ENCODE measurements at places on chromosomes 11 and 22. TPM values are rescaled to one million over a fixed set of nuclear protein-coding genes. Genes with fewer than 3 reads are reported as not detected.

Gene EFEMP2
- 64.2 TPM for total RNA-seq

Gene NRIP3
- 1.6 TPM for total RNA-seq

DNA sequence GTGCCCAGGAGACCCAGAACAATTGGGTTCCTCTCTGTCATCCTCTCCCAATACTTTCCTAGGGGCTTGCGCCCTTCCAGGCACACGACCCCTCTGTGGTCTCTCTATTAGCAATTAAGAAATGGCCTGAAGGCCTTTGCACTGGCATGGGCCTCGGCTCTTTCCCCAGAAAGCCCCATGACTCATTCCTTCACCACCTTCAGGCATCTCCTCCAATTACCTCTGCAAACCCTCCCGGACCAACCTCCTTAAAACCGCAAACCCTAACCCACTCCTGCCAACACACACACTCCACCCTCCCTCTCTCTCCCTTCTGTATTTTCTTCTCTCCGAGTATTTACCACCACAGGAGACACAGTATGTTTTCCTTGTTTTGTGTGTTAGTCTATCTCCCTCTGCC, 36.7 kb downstream of the LARGE1 start:
- no peaks in the 10 kb centered on the region for H3K27me3 ChIP-seq
- H3K27ac ChIP-seq: no peak overlapping the region
- no peak for DNase-seq
- no peaks in the 10 kb centered on the region for H3K36me3 ChIP-seq

DNA sequence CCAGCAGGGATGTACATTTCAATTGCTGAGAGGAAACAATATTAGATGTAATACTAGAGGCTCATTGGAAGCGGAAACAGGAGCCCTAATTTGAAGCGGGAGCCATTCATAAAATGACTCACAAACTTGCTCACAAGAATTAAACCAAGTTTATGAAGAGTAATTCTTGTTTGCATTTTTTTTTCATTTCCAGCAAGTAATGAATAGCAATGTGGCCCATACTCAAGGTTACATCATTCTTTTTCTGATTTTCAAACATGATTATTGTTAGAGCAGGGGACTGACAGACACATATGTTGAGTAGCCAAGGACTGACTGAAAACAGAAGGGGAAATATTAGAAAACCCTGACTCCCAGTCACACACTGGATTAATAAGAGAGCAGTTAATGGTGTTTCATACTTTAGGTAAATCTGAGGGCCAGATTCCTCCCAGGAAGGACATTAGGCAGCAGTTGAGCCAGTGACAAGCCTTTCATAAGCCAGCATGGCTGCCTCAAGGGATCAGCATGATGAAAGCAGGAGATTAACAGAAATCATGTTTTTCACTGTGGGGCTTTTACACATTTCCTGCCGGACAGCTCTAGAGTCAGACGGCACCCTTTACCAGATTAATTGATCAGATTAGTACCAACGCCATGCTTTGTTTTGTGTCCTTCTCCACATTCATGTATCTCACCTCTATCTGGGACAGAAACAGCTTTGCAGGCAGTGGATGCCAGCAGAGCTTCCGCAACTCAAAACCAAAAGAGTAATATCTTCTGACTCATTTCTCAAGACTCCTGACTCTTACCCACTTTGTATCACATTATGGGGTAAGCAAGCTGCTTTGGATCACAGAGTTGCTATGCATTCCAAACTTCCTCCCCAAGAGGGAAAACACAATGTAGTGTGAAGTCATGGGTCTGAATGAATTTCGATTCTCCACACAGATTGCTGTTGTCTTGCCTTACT, 831.6 kb downstream of the KCNA4 start:
- no peaks in the 10 kb centered on the region for H3K36me3 ChIP-seq
- H3K27me3 ChIP-seq: no peaks in the 10 kb centered on the region
- no peak overlapping the region for H3K4me3 ChIP-seq
- H3K4me1 ChIP-seq: no peaks in the 10 kb centered on the region
- no peak overlapping the region for H3K27ac ChIP-seq
- DNase-seq: no peak

DNA sequence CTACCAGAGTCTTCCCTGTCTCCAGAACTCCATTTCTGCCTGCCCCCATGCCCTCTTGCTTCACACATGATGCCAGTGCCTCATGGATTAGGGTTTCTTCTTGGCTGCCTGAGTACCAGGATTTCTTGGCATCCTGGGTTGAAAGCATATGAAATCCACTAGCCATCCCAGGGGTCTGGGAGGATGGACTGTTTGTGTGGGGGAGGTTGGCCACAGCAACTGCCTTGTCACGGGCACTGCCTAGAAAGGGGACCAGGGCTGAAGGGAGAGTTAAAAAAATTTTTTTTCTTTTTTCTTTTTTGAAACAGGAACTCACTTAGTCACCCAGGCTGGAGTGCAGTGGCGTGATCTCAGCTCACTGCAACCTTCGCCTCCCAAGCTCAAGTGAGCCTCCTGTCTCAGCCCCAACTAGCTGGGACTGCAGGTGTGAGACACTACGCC, 4.2 kb downstream of the USP35 start:
- DNase-seq: no peak
- H3K36me3 ChIP-seq: no peaks in the 10 kb centered on the region
- peaks cover 14% of the 10 kb centered on the region for H3K4me1 ChIP-seq
- H3K4me3 ChIP-seq: no peak overlapping the region
- H3K27ac ChIP-seq: no peak overlapping the region

DNA sequence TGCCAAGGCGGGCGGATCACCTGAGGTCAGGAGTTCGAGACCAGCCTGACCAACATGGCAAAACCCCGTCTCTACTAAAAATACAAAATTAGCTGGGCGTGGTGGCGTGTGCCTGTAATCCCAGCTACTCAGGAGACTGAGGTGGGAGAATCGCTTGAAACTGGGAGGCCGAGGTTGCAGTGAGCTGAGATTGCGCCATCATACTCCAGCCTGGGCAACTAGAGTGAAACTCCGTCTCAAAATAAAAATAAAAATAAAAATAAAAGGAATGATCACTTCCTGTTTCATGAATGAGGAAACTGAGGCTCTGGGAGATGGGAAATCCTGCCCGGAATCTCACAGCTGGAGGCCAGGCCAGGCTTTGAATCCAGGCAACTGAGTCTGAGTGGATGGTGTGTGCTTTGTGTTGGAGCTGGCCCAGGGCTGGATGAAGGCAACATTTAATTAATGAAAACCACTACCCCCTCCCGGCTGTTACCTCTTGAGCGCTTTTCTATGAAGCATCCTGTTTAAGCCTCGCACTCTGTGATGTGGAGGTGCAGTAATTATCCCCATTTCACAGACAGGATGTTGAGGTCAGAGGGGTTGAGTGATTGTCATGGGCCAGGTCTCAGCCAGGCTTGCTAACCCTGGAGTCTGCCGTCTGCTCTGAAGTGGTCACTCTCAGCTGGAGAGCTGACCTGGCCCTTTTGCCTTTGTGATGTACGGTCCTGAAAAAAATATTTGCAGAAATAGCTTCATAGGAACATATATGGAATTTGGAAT, 27.8 kb downstream of the LRP5 start:
- H3K4me1 ChIP-seq: peaks cover 20% of the 10 kb centered on the region
- H3K27me3 ChIP-seq: no peaks in the 10 kb centered on the region

DNA sequence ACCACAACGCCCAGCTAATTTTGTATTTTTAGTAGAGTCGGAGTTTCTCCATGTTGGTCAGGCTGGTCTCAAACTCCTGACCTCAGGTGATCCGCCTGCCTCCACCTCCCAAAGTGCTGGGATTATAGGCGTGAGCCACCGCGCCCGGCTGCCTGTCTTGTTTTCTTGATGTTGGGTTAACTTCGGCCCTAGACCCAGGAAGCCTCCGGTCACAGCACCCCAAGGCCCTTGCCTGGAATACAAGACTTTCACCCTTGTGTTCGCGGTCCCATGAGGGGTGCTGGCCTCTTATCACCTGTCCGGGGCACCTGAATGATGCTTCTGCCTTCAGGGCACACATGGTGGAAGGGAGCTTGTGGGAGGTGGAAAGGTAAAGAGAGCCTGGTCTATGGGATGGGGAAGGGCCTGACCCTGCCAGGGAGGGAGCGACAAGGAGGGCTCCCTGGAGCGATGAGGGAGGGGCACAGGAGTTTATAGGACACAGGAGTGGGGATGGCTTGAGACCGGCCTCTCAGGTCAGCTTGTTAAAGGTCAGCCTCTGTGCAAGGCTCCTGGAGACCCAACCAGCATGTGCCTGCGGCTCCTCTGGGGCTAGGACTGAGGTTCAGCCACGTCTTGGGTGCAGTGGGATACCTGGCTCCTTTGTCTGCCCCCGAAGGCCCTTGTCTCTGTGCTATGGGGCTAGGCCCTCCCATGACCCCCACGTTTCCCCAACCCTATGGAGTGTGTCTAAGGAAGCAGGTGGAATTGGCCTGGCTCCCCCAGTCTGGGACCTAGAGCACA, 34.7 kb upstream of the GRAMD4 start:
- H3K27me3 ChIP-seq: no peaks in the 10 kb centered on the region
- no peak overlapping the region for H3K27ac ChIP-seq
- no peaks in the 10 kb centered on the region for H3K36me3 ChIP-seq

DNA sequence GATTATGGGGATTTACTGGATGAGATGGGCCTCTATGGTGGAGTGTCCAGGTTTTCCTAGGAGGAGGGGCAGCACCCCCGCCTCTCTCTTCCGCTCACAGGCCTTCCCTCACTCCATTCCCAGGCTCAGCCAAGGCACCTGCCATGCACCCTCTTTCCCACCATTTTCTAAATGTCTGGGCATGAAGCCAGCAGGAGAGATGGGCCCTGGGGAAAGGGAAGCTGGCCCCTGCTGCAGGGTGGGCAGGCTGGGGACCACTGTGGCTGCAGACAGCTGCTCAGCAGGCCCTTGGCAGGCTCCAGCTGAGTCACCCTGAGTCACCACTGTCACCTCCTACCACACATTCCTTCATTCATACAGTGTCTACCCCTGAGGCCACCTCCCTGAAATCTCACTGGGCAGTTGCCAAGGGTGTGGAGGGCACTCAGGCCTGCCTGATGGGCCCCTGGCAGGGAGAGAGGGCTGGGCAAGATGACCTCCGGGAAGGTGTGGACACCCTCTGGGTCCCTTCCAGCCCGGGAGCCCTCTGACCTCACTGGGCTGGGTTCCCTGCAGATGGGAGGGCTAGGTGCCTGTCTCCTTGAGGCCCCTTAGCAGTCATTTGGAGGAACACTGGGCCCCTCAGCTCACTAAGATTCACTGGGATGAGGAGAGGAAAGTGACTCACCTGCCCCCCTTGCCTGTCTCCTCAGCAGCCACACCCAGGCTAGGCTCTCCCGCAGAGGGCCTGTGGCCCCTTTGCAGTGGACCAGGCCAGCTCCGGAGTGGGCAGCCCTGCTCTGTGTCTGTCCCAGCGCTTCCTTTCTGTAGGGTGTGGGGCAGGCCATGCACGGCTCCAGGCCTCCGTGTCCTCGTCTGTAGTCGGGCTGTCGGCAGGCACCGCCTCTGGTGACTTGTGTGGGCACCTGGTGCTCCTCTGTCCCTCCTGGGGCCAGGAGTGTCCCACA, 7.8 kb downstream of the MYEOV start:
- H3K27ac ChIP-seq: no peak overlapping the region
- peaks cover 29% of the 10 kb centered on the region for H3K4me1 ChIP-seq
- H3K27me3 ChIP-seq: no peaks in the 10 kb centered on the region

- no peak for DNase-seq
- H3K27me3 ChIP-seq: no peaks in the 10 kb centered on the region
- no peak overlapping the region for H3K27ac ChIP-seq
- no peaks in the 10 kb centered on the region for H3K4me1 ChIP-seq
Observed at GRCh38 chr11:32843544-32843943, 13.8 kb downstream of the PRRG4 start.

DNA sequence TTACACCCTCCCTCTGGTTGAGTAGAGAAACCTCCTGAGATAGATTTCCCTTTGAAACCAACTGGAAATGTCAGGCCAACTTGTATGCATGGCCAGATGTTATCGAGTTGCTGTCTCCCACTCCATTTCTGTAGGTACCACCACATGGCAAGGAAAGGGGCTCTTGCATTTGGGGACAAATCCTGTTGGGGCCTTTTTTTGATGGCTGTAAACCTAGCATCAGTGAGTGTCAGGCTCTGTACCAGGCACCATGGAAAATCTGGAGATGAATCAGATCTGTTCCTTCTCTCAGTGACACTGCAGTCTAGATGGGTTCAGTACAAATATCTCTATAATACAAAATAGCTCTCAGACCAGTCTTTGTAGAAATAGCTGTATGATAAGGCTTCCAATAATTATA, 58.4 kb downstream of the TRAF6 start:
- no peak for DNase-seq
- H3K36me3 ChIP-seq: no peaks in the 10 kb centered on the region
- H3K4me1 ChIP-seq: peaks cover 3% of the 10 kb centered on the region
- H3K4me3 ChIP-seq: no peak overlapping the region
- H3K27ac ChIP-seq: no peak overlapping the region

DNA sequence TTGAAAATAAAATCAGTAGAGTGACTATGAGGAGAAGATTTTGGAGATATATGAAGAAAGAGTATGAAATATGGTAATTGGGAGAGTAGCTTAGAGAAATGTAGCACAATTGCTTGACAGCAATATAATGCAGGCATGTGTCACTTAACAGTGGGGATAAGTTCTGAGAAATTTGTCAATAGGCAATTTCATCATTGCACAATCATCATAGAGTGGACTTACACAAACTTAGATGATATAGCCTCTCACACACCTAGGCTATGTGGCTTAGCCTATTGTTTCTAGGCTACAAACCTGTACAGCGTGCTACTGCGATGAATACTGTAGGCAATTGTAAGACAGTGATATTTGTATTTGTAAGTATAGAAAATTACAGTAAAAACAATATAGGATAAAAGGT, 573.6 kb downstream of the JRKL start:
- no peak overlapping the region for H3K27ac ChIP-seq
- H3K4me1 ChIP-seq: no peaks in the 10 kb centered on the region
- H3K4me3 ChIP-seq: no peak overlapping the region
- H3K27me3 ChIP-seq: no peaks in the 10 kb centered on the region
- no peak for DNase-seq

DNA sequence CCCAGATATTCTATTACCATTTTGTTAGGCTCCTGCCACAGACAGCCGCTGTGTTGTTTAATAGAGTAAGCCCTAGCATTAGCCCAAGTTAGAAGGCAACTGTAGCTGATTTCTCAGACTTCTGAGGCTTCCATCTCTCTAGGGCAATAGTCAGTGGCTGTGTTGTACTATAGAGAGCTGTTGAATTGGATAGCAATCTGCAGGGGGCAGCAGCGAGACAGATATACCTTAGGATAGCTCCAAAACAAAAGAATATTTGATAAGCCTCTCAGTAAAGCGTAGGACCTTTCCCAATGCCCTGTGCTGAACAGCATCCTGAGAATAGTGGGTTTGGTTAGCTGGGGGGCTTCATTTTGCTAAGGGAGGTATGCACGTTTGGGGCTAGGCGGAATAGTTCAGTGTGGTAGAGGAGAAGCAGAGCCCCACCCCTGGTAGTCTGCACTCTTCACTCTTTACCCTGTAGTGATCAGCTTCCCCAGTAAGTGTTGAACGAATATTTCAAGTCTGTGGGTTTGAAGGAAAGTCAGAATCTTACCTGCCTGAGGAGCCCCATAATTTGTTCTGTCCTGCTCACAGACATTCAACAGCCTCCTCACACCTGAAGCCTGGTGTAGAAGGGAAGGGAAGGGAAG, 515.1 kb downstream of the INSC start:
- H3K27me3 ChIP-seq: no peaks in the 10 kb centered on the region
- no peaks in the 10 kb centered on the region for H3K36me3 ChIP-seq
- DNase-seq: no peak
- H3K27ac ChIP-seq: no peak overlapping the region
- no peak overlapping the region for H3K4me3 ChIP-seq

Measured in kidney (tissue), 22 donors.